ENCODE measurements at places on chromosomes 1 and 21.

DNA sequence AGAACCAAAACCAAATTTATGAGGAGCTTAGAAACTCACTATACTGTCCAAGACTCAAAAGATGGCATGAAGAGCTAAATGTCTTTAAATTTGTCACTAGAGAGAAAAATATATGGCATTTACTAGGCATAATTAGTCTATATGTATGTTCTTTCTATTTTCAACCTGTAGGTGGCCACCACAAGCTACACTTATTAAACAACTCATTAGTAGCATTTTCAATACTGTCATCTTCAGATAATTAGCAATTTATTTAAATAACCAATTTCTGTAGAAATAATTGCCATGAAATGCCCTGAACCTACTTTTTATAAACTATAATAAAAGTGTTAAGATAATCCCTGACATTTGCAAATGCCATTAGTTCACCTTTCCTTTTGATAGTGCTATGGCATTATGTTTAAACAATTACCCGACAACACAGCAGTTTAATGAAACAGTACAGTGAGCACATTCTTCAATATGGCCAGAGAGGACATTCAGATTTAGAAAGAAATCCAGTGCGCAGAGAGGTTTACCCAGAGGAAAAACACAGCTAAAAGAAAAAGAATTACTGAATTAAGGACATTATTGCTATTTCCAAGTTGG lies 522.5 kb downstream of the PTBP2 start:
- no peak for DNase-seq

GRCh38 chr1:201295861-201296260 lies 12.6 kb downstream of the PKP1 start:
- no peak for DNase-seq

DNA sequence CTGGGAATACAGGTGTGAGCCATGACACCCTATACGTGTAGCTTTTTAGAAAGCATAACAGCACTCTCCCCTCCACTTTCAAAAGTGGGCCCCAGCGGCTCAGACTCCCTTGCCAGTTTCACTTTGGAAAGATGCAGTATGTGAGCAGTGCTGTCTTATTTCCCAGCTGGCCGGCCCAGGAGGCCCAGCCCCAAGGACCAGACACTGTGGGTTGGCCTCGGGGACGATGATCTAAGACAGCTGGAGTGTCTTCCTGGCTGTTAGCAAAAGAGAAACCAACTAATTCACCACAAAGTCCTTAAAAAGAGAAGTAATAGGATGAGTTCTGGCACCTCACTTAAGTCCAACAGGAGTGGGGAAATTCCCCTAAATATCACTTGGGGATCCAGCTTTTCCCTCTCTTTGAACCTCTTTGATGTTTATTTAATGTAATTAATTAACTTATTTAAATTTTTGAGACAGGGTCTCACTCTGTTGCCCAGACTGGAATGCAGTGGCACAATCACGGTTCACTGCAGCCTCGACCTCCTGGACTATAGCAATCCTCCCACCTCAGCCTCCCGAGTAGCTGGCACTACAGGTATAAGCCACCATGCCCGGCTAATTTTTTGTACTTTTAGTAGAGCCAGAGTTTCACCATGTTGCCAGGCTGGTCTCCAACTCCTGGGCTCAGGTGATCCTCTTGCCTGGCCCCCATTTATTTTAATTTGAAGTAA lies 17.6 kb upstream of the CLIC4 start:
- DNase-seq = no peak

DNA sequence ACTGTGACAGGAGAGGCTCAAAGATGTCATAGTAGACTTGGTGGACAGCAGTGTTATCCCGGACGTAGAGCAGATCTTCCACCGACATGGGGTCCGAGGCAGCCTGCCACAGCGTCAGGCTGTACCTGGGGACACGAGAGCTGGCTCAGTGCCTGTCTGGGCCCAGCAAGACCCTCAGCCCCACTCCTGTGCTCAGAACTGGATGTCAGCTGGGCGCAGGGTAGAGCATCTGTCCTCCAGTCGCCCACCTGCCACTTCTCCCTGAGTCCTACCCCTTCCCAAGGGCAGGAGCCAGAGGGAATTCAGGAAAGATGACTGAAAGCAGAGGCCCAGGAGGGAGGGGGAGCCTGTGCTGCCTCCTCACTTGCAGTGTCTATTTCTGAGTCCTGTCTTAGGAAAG lies 11.7 kb downstream of the FAM151A start:
- DNase-seq = no peak

DNA sequence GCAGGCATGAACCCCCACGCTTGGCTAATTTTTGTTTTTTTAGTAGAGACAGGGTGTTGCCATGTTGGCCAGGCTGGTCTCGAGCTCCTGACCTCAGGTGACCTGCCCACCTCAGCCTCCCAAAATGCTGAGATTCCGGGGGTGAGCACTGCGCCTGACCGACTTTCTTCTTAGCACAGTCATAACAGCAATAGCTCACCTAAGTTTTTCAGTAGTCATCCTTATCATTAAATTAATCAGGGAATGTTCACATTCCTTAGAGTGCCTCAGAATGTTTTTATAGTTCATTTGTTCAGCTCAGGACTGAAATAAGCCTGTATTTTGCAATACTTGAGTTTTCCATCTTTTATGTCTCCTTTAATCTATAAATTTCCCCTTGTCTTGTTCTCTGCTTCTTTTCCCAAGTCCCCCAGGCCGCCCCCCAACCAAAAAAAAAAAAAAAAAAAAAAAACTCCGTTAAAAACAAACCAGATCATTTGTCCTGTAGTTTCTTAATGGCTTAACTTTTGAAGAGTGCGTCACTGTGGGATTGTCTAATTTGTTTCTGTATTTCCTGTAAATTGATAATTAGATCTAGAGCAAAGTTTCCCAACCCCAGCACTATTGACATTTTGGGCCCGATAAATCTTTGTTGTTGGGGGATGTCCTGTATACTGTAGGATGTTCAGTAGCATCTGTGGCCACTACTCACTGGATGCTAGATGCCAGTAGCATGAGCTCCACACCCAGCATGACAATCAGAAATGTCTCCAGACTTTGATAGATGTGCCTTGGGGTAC lies 120.7 kb downstream of the ITSN1 start:
- no peak for DNase-seq

DNA sequence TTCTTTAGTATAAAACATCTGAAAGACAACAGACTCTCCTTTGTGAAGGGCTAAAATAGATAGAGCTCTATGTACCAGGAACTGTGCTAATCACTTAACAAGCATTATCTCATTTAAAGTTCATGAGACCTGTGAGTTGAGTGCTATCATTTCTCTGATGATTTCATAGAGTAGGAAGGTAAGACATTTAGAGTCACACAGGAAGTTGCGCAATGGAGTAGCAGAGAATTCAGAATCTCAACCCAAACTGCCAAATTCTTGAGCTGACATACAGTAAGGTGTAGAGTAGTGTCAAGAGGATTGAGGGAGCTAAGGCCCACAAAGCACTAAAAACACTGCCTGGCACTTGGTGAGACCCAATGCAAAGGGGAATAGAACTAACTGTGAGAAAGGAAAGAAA lies 384.3 kb downstream of the NTNG1 start:
- DNase-seq = no peak

DNA sequence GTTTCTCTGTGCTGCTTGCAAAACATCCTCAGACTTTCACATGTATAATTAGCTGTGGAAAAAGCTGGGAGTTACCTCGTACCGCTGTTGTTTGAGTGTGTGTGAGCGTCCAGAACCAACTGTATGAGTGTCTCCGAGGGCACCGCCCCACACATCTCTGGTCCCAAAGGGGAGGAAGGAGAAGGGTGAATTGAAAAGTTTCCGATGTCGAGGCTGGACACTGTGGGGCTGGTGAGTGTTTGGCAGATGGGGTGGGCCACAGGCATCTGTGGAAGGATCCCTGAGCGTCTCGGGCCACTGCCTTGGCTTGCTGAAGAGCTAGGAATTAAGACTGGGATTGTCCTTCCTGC lies 1.2 kb downstream of the ATP2B4 start:
- no peak for DNase-seq

Measured in left renal pelvis (tissue), 4 donors.